Testis (tissue), 5 donors: ENCODE measurements at places on chromosomes 6 and 20. TPM values are rescaled to one million over a fixed set of nuclear protein-coding genes. Genes with fewer than 3 reads are reported as not detected.

The RAB44 gene
- 0.09 TPM for polyA plus RNA-seq

DNA sequence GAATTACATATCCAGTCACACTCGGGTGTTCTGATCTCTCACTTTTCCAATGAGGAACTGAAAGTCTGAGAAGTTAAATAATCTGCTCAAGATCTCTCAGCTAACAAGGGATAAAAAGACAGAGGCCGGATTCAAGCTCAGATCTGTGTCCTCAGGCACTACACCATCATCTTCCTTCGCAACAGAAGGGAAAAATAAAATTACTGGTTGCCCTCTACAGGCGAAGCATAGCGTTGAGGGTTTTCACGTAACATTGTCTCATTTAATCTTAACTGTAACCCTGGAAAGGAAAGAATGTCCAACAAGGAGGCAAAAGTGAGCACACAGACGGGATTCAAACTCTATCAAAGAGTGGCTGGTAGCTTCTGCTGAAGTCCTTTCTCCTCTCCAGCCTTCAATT, 67.8 kb upstream of the ANKEF1 start:
- no peaks in the 10 kb centered on the region for H3K27me3 ChIP-seq
- DNase-seq, result no peak
- no peaks in the 10 kb centered on the region for H3K36me3 ChIP-seq
- no peak overlapping the region for H3K27ac ChIP-seq
- H3K4me3 ChIP-seq, result no peak overlapping the region

The SOX18 gene
- polyA plus RNA-seq, result 7.9 TPM

The PHACTR1 gene
- 5.1 TPM for polyA plus RNA-seq

DNA sequence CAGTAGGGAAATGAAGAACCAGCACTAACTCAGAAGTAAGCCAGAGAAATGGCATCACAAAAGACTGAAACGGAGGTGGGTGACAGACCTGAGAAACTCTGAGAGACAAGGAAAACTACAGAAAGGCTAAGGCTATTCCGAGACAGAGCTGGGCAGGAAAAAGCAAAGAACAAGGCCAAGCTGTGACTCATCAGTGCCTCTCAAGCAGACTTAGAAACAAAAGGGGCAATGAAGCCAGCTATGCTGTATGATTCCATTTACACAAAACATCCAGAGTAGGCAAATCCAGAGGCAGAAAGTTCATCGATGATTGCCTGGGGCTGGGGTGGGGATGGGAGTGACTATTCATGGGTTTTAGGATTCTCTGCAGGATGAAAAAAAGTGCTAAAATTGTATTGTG, 50.0 kb downstream of the SLC23A2 start:
- peak overlapping the region; percentile 2 for H3K27ac ChIP-seq
- H3K4me3 ChIP-seq, result no peak overlapping the region
- peaks cover 17% of the 10 kb centered on the region for H3K4me1 ChIP-seq
- no peaks in the 10 kb centered on the region for H3K27me3 ChIP-seq
- peak; percentile 29 for DNase-seq
